ENCODE measurements at places on chromosomes 1 and 21.

- DNase-seq: no peak
Observed at GRCh38 chr1:228350831-228351781, 55.5 kb downstream of the TRIM11 start.

DNA sequence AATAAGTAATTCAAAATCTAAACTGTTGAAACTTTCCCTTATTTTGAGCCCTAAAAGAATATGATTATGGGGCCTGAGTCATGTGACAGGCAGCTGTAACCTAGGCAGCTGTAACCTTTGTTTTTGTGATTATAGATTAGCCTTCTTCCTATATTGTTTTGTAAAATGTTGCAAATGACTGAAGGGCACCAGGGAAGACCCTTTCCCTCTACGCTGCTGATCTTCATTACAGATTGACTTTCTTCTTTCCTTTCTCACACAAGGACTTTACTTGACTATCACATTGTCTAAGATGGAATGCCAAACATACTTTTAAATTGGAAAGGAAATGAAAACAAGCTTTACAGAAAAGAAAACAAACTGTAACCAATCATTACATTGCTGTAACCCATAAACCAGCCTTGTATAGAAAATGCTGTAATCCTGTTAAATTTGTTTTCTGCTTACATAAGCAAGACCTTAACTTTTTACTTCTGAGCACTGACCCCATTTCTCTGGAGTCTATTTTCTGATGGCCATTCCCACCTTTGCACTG lies 242.2 kb downstream of the RGS7 start:
- no peak for DNase-seq

DNA sequence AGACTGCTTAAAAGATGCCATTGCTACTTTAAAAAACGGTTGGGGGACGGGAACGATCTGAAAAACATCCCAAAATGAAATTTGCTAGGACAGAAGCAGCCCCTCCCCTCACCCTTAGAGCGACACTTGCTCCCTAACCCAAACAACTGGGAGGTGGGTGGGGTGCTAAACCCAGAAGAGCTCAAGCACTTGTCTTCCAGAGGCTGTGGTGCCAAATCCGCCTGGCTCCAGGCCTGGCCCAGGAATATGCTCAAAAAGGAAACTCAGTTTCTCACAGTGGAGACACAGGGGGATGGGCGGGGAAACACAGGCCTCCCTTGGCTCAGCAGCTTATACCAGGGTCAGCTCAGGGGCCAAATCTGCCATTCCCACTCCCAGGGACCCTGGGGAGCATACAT lies 644 bp upstream of the PBXIP1 start:
- DNase-seq: peak; percentile 18

- DNase-seq: no peak
Observed at GRCh38 chr1:208257351-208257750, 13.2 kb upstream of the PLXNA2 start.

GRCh38 chr1:159779403-159779851 lies 1.3 kb upstream of the DUSP23 start:
- DNase-seq: peak; percentile 96

DNA sequence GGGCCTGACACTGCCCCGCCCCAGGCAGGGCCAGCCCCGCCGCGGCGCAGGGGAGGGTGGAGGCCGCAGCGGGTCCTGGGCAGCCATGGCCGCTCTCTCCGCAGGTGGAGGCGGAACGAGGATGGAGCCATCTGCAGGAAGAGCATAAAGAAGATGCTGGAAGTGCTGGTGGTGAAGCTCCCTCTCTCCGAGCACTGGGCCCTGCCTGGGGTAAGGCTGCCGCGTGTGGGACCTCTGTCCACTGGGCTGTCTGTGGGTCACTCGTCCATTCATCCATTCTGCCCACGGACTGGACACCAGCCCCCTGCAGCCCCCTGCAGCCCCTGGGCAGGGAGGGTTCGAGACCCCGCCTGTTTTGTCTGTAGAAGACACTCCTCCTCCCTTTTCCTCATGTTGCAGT lies 18.4 kb upstream of the LRRC3 start:
- no peak for DNase-seq

DNA sequence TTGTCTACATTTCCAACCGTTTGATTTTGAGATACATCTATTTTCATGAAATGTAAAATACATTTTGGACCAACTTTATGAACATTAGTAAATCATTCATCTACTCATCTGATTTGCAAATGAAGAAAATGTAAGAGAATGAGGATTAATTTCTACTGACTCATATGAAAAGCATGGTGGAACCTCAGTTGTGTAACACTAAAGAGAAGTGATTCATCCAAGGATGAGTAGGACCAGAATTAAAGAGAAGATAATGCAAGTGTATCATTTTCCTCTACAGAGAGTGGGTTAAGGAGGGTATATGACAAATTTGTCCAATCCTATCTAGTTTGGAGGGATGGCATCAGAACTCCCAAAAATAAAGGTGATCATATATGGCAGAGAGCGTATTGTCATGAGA lies 1967.6 kb downstream of the MRPL39 start:
- peak; percentile 0 for DNase-seq

Data from iris pigment epithelial cell (primary cell).